ENCODE measurements at places on chromosomes 16 and 17.

DNA sequence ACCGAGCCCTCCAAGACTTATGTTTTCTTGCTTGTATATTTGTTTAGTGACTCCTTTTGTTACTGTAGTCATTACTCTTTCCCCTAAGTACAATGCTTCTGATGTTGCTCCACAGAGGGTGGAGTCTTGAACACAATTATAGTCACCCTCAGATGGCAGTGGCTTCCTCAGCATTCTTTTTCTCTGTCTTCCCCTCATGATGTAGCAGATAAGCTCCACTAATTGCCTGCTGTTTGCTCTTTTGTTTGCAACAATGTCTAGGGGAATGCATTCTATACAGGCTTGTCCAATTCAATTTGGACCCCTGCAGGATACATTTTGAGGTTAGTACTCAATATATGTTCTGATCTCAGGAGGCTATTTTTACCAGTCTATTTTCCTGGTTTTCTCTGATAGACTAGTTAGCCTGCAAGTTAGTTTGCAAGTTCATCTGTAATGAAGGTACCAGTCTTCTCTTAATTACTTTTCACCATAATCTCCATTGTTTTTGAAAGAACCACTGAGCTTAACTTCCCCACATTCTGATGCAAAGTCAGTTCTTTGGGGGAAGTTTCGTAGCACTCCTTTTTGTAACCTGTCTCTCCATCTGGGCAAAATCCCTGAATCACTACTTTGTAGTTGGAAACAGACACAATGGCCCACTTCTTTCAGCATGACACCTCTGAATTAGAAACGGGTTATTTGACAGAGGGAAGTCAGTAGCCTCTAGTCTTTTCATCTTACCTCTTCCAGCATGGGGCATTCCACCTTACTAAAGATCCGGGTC lies 1509.2 kb downstream of the CDH11 start:
- no peak for DNase-seq

DNA sequence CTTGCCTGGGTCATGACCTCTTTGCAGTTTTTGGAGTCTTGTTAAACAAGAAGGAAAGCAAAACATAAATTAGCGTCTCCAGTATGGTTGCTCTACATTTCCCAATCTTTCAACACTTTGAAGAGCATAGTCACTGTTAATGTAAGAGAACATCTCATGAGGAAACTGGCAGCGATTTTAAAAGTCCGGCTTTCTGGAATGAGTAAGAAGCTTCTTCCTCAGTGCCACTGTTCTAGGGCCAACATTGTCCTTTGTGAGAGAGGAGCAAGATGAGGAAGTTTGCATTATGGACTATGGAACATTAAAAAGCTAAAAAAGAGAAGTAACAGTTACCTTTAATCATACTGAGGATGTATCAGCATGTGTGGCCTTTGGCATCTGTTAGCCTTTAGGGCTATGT lies 73.1 kb downstream of the WNT3 start:
- DNase-seq, result no peak

- no peak for DNase-seq
These were observed 22.2 kb upstream of the PIK3R6 start for GRCh38 chr17:8889458-8890210.

DNA sequence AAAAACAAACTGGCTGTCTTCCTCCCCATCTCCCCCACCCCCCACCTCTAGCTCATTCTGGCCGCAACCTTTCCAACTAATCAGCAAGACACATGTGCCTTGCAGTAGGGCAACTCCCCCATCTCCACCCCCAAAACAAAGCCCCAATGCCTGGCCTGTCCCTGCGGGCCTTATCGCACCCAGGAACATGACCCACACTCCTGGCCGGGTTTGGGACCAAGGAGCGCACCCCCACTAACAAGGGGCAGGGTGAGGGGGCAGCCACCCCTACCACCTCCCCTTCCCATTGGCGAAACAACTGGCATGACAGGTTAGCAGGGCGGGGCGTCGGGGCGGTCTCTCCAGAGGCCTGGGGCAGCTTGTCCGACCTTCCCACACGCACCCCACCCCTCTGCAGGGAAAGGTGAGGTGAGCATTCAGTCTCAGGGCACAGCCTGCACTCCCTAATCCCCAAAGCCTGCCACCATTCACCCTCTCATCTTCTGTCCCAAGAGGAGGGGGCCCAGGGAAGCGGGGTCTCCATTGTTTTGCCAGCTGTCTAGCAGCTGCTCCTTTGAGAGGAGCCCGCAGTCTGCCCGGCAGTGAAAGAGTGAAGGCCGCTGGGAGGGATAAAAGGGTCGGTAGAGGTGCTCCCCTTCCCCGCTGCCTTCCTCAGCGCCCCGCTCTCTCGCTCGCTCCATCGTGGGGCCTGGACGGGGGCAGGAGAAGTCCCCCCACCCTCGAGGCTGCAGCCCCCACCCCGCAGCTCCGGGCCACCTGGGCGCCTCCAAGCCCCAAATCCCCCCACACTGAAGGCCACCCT lies 765 bp downstream of the MYO18A start:
- DNase-seq, result no peak

DNA sequence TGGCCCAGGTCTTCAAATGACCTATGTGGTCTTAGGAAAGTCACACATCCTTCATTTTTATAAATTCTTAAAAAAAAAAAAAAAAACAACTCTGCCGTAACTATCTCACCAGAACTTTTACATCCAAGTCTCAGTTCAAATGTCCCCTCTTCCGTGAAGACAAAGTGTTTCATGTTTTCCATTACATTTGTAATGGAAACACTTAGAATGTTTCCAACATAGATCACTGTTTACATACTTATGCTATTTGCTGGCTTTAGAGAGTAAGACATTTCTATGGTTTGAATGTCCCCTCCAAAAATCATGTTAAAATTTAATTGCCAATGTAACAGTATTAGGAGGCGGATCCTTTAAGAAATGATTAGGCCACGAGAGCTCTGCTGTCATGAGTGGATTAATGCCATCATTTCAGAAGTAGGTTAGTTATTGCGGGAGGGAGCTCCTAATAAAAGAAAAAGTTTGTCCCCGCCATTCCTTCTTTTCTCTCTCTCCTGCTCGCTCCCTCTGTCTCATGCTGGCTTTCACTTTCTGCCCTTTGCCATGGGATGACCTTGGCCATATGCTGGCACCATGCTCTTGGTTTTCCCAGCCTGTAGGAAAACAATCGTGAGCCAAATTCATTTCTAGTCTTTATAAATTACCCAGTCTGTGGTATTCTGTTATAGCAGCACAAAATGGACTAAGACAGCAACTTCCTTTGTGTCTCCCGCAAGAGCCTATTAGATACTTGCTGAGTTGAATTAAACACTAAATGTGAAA lies 887.8 kb upstream of the SOX9 start:
- DNase-seq, result no peak

- DNase-seq, result no peak
These were observed 101.2 kb upstream of the GNAO1 start for GRCh38 chr16:56090076-56090475.

DNA sequence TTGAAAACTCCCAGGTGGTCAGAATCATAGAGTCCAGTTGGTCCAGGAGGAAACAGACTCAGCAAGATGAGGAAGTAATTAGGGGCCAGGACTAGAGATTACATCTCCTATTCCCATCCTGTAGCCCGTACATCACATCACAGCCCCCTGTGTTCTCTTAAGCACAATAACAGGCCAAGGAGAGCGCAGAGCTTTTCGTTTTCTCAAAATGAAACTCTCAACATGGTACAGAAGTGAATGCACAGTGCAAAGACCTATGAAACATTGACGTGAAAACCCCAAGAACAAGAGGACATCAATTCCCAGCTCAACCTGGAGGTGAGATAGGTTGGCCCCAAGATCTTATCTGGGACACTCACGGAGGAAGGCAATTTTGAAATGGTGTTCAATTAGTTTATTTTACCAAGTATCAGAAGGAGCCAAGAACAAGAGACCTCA lies 9.0 kb downstream of the PIK3R5 start:
- no peak for DNase-seq

DNA sequence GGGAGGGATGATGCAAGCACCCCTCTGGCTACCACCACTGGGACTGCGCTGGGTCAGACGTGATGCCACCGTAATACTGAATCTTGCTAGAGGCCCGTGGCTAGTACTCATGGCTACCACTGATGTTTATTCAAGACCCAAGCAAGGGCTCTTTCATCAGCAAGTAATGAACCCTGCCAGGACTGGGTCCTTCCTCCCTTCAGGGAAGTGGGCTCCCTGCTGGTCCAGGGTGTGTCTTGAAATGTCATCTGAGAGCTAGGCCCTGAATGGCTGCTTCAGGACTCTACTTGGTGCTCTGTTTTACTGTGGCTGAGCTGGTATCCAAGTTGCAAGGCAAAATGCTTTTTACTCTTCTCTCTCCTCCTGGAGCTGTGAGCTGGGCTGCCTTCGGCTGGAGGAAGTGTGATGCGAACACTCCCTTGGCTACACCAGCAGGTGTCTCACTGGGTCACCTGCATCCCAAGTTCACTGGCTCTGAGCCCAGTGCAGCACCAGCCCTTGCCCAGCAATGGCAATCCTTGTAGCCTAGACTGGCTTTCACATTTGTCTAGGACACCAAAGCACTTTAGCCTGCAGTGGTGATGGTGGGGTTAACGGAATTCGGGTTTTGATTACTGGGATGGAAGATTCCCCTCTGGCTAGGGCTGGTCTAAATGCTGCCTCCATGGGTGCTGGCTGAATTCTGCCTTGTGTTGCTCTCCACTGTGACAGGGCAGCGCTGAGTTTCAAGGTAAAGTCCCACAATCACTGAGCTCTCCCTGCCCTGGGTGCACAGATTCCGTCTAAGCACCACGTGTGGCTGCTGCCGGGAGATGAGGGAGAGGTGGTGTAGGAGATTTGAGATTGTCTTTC lies 98.6 kb downstream of the USP22 start:
- no peak for DNase-seq

GRCh38 chr16:56269811-56270684 lies 78.8 kb downstream of the GNAO1 start:
- DNase-seq, result no peak

DNA sequence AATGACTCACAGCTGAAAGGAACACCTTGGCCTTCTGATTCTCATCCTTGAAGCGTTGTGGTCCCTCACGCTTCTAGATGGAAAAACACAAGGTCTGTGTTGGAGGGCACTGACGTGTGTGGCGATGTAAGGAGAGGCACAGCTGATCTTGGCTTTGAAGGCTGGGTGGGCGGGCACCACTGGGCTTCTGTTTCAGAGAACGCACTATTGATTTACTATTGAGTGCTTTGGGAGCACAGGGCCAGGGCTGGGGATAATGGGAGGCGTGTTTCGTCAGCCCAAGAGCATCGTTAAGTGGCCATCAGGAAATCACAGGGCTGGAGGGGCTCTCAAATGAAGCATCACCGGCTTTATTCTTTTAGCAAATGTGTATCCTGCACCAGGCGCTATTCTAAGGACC lies 70.7 kb downstream of the CMIP start:
- no peak for DNase-seq

GRCh38 chr17:13888056-13888609 lies 181.2 kb upstream of the COX10 start:
- no peak for DNase-seq

DNA sequence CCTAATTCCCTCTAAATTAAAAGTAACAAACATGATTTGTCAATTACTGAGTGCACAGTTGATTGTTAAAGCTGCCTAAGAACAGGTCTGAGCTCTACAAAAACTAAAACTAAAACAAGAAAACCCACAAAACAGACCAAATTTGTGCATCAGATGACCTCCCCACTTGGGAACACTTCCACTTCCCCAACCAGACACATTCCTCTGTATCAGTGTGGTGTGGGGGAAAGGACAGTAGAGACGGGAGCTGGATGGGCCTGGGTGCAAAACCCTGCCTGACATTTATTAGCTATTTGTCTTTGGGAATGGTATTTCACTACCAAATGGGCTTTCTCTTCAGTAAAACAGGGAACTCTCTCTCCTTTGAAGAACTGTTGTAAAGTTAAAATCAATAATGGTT lies 29.8 kb downstream of the STAT3 start:
- DNase-seq, result no peak

DNA sequence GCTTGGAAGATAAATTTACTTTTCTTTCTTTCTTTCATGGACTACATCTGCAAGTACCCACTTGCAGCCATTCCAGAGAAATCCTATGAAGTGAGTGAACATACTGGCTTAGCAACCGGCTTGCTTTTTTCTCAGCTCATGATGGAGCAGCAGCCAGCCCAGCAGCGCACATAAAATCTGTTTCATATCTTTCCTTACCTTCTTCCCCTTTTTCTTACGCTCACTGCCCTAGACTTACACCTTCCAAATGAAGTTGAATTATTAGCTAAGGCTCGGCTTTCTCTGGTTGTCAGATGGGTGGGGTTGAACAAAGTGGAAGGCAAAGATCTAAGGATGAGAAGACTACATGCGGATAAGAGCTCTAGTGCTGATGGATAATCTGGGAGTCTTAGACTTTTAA lies 13.9 kb upstream of the ABCA8 start:
- no peak for DNase-seq

- no peak for DNase-seq
These were observed 21.3 kb upstream of the GAA start for GRCh38 chr17:80080081-80080480.

DNA sequence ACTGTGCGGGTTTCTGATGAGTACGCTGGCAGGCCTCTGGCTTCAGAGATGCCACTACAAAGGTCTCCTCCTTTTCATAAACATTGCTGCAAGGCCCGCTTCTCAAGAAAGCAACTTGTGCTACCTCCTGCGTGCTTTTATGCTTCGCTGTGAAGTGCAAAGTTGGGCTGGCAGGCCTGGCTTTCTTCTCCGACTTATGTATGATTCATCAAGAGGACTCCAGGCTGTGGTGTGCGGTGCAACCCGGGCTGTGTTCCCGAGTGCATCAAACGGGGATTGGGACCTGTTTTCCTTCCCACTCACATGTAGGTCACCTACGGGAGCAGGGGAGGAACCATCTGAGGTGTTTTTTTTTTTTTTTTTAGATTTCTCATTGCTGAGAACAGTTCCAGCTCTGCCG lies 534.1 kb downstream of the WWOX start:
- no peak for DNase-seq

- no peak for DNase-seq
These were observed 117.0 kb upstream of the MAF start for GRCh38 chr16:79717333-79718137.

GRCh38 chr17:72882426-72882825 lies 210.1 kb downstream of the SLC39A11 start:
- DNase-seq, result no peak

- DNase-seq, result no peak
These were observed 265.8 kb upstream of the SOX9 start for GRCh38 chr17:71855010-71855409.

DNA sequence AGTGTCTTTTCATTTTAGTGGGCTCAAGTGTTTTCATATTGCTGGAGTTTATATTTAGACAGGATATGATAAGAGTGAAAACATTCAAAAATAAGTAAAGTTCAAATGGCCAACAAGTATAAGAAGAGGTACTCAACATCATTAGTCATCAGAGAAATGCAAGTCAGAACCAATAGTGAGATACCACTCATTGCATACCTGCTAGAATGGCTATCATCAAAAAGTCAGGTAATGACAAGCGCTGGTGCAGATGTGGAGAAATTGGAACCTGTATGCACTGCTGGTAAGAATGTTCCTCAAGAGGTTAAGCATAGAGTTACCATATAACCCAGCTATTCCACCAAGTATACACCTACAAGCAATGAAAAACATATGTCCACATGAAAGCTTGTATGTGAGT lies 87.8 kb downstream of the WNT3 start:
- DNase-seq, result no peak

Data from GF-D8 (cell line).